ENCODE measurements at places on chromosomes 7 and 10. TPM values are rescaled to one million over a fixed set of nuclear protein-coding genes. Genes with fewer than 3 reads are reported as not detected.

The TET1 gene
- total RNA-seq = 60.5 TPM

GRCh38 chr7:29488977-29489376 is 74.7 kb upstream of the PRR15 start:
- DNase-seq = no peak

The CFAP46 gene
- total RNA-seq = 9.8 TPM

DNA sequence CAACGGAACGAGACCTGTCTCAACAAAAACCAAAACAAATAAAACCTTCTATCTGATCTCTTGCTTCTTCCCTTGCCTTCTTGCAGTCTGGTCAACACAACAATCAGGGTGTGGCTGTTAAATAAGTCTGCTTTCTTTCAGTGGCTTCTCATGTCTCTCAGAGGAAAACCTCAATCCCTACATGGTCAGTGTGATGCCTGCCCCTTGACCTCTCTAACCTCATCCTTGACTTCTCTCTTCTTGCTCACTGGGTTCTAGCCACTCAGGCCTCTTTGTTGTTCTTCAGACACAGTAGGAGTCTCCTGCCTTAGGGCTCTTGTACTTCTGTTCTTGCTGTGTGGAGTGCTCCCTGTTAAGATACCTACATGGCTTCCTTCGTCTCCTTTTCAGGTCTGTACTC is 220.4 kb downstream of the SDHAF3 start:
- no peak for DNase-seq

GRCh38 chr10:51743146-51743545 is 43.8 kb upstream of the CSTF2T start:
- DNase-seq = no peak

- no peak for DNase-seq
These were observed 22.5 kb downstream of the CCDC186 start for GRCh38 chr10:114151486-114151885.

DNA sequence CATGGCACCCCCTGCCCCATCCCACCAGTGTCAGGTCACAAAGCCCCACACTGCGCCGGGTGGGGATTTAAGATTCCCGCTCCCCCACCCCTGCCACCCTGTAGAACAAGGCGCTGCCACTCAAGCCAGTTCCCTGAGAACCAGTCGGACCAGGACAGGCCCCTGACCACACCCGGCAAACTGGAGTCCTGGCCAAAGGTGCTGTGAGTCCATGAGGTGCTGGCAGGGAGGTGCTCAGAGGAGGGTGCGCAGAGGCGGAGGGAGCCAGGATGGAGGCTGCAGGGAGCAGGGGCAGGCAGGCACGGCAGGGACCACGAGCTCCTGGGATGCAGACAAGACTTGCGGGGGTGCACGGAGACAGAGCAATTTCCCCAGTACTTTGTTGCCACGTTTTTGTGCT is 19.7 kb upstream of the GDI2 start:
- DNase-seq = peak; percentile 42

DNA sequence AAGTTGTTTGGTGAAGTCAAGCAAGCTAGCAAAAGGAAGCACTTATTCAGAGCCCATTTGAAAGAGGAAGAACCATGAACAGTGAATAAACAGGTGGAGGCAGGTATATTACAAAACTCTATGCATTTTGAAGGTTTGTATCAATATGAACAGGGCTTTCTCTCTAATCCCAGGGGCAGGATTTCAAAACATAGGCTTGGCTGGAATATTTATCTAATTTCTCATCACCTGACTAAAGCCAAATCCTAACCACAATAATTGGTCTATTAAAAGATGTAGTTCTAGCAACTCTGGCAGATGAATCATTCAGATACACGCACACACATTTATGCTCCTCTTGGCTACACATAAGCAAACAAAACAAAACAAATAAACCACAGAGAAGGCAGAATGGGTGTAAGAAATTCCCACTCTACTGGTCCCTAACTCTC is 554.4 kb downstream of the INHBA start:
- DNase-seq = no peak

The SLC26A4 gene
- total RNA-seq = 0.76 TPM

DNA sequence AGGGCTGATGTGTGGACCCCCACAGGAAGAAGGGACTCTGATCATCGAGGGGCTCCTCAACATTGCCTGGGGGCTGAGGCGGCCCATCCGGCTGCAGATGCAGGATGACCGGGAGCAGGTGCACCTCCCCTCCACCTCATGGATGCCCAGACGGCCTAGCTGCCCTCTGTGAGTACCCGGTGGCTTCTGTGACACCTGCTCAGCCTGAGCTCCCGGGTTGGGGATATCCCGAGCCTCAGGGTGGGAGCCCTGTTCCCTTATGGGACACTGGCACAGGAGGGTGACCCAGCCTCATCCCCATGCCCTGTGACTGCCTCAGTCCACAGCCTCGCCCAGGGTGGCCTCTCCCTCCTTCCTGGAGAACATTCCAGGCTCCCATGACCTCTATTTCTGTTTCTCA is 3.9 kb upstream of the DEPP1 start:
- no peak for DNase-seq

The PROSER2 gene
- 18.9 TPM for total RNA-seq

DNA sequence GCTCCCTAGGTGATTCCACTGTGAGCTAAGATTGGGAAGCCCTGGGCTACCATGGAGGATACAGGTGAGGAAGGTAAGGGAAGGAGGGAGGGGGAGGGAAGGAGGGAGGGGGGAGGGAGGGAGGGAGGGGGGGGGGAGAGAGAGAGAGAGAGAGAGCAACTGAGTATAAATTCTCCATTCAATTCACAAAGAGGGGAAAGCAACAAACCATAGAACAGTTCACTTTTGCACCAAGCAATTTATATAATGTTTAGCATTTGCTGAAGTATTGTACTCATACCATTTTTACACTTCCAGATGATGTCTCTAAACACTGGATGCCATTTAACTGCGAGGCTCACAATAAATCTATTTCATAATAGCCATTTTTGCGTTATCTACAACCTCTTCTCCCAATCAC is 118.3 kb downstream of the COL28A1 start:
- DNase-seq = no peak
